ENCODE measurements at places on chromosomes 4 and X. TPM values are rescaled to one million over a fixed set of nuclear protein-coding genes. Genes with fewer than 3 reads are reported as not detected.
A peak's percentile ranks its signal among the peaks of the same experiment; 100 is the strongest.

The ASMT gene
- polyA plus RNA-seq: not detected

The YY2 gene
- 1.2 TPM for polyA plus RNA-seq

GRCh38 chrX:77917294-77917933 is 6.9 kb downstream of the ATP7A start:
- no peaks in the 10 kb centered on the region for H3K36me3 ChIP-seq
- no peaks in the 10 kb centered on the region for H3K4me1 ChIP-seq
- no peaks in the 10 kb centered on the region for H3K27me3 ChIP-seq
- DNase-seq: no peak
- H3K27ac ChIP-seq: peak overlapping the region; percentile 64

The MCF2 gene
- 0.07 TPM for polyA plus RNA-seq

The DNASE1L1 gene
- polyA plus RNA-seq: 9.5 TPM

DNA sequence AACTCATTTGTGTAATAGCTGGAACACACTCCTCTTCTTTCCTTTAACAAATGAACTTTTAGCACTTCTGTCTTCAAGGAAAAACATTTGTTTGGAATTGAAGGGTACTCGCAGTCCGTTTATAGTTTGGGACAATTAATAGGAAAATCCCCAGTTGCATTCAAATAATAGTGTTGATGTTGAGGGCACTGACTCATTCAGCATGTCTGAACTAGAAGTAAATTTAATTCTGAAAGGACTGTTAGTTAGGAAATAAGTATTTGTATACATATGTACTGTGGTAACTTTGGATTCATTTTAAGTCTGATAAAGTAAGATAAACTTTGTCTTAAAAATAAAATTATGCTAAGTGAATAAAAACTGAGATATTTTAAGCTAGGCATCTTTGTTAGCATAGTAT is 27.2 kb downstream of the FAM199X start:
- no peaks in the 10 kb centered on the region for H3K4me1 ChIP-seq
- no peak overlapping the region for H3K27ac ChIP-seq
- H3K4me3 ChIP-seq: no peak overlapping the region
- H3K27me3 ChIP-seq: no peaks in the 10 kb centered on the region
- no peaks in the 10 kb centered on the region for H3K36me3 ChIP-seq

DNA sequence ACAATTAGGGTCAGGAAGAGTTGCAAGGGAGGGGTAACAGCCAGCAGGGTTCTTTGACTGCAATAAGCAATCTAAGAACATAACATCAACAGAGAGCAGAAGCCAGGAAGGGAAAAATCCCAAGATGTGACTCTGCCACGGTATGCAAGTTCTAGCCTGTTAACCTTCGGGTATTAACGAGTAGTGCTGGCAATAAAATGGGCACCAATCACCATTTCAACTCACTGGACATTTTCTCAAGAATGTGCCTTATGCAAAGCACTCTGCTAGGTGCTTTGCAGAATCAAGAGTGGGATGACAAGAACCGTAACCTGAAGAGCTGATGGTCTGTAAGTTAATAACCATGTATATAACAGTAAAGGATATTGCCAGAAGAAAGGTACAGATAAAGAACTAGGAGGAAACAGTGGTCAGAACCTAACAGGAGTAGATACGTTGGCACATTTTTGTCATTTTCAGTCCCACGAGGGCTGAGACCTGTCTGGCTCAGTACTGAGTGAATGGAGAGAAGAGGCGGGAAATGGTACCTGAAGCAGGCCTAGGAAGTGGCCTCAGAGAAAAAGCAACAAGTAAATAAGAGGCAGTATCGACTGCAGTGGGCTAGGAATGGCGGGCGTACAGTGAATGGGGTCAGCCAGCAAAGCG is 2.7 kb downstream of the ELOVL6 start:
- H3K4me1 ChIP-seq: peaks cover 21% of the 10 kb centered on the region
- H3K27ac ChIP-seq: peak overlapping the region; percentile 73
- H3K27me3 ChIP-seq: no peaks in the 10 kb centered on the region
- peak overlapping the region; percentile 81 for H3K4me3 ChIP-seq

The NKAP gene
- 4.3 TPM for polyA plus RNA-seq

GRCh38 chr4:73929278-73929677 is 52.5 kb downstream of the PF4 start:
- no peak overlapping the region for H3K4me3 ChIP-seq
- no peak overlapping the region for H3K27ac ChIP-seq
- H3K27me3 ChIP-seq: no peaks in the 10 kb centered on the region
- DNase-seq: no peak
- H3K4me1 ChIP-seq: no peaks in the 10 kb centered on the region

GRCh38 chrX:30283456-30284200 is 25.6 kb downstream of the NR0B1 start:
- no peaks in the 10 kb centered on the region for H3K36me3 ChIP-seq
- no peaks in the 10 kb centered on the region for H3K27me3 ChIP-seq
- no peak for DNase-seq
- no peaks in the 10 kb centered on the region for H3K4me1 ChIP-seq
- no peak overlapping the region for H3K4me3 ChIP-seq

GRCh38 chr4:113467581-113467980 is 294.0 kb downstream of the CAMK2D start:
- peaks cover 5% of the 10 kb centered on the region for H3K36me3 ChIP-seq
- no peaks in the 10 kb centered on the region for H3K4me1 ChIP-seq
- no peaks in the 10 kb centered on the region for H3K27me3 ChIP-seq

The USP11 gene
- polyA plus RNA-seq: 45.4 TPM

DNA sequence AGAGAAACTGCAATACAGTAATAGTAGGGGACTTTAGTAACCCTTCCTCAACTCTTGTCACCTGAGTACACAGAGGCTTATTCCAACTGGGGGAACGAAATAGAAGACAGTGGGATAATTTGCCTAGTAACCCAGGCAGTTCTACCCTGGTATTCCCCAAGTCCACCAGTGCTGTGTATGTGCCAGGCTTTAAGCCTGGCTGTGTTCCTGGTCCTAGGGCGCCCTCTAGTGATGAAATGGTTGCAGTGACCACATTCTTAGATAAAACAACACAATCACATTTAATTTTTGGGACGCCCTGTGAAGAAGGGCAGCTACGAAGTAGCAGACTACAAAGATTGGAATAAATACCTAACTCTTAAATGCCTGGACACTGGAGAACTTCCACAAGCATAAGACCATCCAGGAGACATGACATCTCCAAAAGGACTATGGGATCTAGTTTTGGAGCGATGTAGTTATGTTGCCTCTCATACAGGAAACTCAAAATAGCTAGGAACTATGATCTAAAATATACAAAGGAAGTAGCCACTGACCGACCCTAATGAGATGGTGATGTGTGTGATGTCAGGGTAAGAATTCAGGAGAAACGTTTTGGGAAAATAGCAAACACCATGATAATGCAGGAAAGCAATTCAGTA is 288.5 kb upstream of the ZCCHC13 start:
- no peaks in the 10 kb centered on the region for H3K27me3 ChIP-seq
- no peak overlapping the region for H3K4me3 ChIP-seq
- H3K36me3 ChIP-seq: no peaks in the 10 kb centered on the region
- H3K4me1 ChIP-seq: no peaks in the 10 kb centered on the region
- no peak overlapping the region for H3K27ac ChIP-seq

DNA sequence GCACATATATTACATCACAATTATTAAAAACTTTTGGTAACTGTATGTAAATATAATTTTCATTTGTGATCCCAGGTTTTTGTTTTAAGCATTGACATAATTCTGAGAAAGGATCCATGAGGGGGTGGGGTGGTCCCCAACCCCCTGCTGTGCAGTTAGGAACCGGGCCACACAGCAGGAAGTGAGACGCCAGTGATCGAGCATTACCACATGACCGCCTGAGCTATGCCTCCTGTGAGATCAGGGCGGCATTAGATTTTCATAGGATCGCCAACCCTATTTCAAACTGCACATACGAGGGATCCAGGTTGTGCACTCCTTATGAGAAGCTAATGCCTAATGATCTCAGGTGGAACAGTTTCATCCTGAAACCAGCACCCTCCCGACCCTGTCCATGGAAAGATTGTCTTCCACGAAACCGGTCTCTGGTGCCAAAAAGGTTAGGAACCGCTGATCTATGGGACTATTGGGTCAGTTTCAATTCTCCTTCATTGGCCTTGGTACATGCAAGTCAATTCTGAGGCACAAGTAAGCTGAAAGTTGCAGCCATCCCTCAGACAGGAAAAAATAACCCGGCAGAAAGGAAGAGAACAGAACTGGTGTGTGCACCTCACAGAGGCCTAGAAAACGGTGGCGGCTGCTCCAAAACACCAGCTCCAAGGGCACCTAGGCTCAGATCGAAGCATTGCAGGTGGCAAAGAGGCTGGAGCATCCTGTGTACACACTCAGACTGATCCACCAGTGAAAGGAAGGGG is 7.0 kb upstream of the TMSB4X start:
- DNase-seq: no peak
- H3K27ac ChIP-seq: peak overlapping the region; percentile 10
- H3K36me3 ChIP-seq: no peaks in the 10 kb centered on the region
- no peaks in the 10 kb centered on the region for H3K27me3 ChIP-seq
- H3K4me1 ChIP-seq: peaks cover 11% of the 10 kb centered on the region

The GAGE1 gene
- not detected for polyA plus RNA-seq

DNA sequence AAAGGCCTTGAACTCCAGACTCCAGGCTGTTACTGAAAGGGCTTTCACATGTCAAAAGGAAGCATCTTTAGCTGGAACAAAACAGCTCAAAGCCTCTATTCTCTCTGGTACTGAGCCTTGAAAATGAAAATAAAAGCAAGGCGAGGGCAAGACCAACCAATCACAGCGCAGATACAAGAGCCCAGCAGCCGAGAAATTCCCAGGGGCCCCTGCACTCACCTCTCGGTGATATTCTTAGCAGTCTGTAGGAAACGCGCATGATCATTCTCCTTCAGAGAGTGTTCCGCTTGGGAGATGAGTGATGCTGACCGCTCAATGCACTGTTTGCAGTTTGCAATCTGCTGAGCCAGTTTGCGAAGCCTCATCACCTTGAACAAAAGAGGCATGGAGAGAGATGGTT is 138.1 kb downstream of the MID1 start:
- no peaks in the 10 kb centered on the region for H3K27me3 ChIP-seq
- no peak overlapping the region for H3K27ac ChIP-seq
- H3K4me3 ChIP-seq: no peak overlapping the region
- DNase-seq: no peak

The TMSB15C gene
- polyA plus RNA-seq: 0.37 TPM

DNA sequence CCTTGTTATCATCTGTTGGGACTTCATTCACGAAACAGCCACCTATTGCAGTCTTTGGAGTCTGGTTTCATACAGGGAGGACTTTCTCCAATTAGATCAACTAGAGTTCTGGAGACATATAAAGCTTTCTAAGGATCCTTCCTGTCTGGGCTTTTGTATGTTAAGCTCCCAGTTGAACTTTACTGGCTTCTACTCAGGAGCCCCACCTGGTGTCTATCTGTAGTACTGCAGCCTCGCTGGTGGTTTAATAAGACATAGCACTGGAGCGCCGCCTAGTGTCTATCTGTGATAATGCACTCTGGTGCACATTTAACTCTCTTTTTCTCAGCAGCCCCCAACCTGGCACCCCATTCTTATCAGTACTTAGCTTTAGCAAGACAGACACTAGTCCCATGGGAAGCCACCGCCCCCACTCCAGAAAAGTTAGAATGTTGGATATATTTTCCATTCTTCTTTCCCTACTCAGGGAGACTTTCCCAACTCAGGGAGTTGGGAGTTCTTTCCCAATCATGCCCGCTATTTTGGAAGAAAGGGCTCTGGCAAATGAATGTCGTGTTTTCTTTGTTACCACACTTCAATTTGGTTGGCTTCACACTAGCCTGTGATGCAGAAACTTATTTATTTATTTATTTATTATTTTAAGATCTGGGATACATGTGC is 36.9 kb upstream of the SYTL4 start:
- no peaks in the 10 kb centered on the region for H3K4me1 ChIP-seq
- no peaks in the 10 kb centered on the region for H3K36me3 ChIP-seq
- H3K27me3 ChIP-seq: no peaks in the 10 kb centered on the region
- H3K27ac ChIP-seq: no peak overlapping the region
- DNase-seq: peak; percentile 34

- DNase-seq: no peak
- no peak overlapping the region for H3K4me3 ChIP-seq
- H3K4me1 ChIP-seq: no peaks in the 10 kb centered on the region
- no peak overlapping the region for H3K27ac ChIP-seq
- H3K36me3 ChIP-seq: no peaks in the 10 kb centered on the region
Measured at GRCh38 chr4:81499840-81500239, 28.1 kb upstream of the RASGEF1B start.

GRCh38 chrX:56788717-56789122 is 59.7 kb downstream of the NBDY start:
- H3K36me3 ChIP-seq: no peaks in the 10 kb centered on the region
- no peak overlapping the region for H3K27ac ChIP-seq
- no peak for DNase-seq
- no peak overlapping the region for H3K4me3 ChIP-seq

DNA sequence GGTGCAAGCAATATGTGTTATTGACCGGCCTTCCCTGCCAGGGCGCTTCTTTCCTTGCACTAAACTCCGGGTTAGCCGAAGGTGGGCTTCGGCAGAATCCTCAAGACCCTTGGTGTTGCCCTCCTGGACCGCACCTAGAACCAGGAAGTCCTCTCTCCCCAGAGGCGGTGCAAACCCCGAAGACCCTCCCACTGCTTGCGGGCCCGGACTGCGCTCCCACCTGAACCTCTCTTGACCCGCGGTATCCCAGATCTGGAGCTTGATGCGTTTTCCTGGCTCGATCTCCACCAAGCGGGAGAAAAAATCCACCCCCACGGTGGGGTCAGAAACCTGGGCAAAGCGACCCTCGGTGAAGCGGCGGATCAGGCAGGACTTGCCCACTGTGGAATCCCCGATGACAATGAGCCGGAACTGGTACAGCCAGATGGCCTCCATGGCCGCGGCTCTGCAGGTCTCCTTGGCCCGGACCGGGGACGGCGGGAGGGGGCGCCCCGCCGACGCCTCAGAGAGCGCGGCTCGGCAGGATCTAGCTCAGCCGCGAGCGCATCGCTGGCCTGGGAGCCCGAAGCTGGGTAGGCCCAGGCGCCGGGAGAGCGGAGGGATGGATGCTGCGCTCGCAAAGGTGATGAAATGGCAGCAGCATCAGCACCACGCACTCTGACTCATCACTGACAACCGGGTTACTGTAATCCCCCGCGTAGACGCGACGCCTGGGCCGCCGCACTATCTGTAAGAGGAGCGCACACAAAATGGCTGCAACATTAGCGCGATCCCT is at the start of gene RAB39B:
RAB39B (minus strand) TSS at position 638 of the 775 bp plus-strand sequence; CDS start at position 435, 203 bp downstream.
- H3K36me3 ChIP-seq: no peaks in the 10 kb centered on the region
- peak; percentile 24 for DNase-seq
- no peaks in the 10 kb centered on the region for H3K27me3 ChIP-seq

DNA sequence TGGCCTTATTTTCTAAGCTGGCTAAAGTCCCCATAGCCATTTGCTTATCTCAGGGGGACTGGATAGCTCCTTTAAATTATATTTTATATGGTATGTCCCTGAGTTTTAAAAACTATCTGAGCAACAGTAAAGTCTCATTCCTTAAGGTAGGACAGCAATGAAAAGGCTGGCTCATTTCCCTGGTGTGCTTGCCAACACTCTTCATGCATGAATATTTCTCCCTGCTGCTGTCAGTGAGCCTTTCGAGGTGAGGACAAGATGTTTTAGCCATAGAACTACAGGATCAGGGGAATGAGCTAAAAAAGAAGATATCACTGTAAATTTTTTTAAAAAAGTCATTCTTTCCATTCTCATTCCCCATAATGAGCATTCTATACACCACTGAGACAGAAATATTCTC is 427.3 kb upstream of the FAM241A start:
- no peaks in the 10 kb centered on the region for H3K4me1 ChIP-seq
- H3K36me3 ChIP-seq: no peaks in the 10 kb centered on the region
- no peak for DNase-seq
- H3K27ac ChIP-seq: no peak overlapping the region

- H3K36me3 ChIP-seq: no peaks in the 10 kb centered on the region
- no peaks in the 10 kb centered on the region for H3K4me1 ChIP-seq
- H3K4me3 ChIP-seq: no peak overlapping the region
- no peak overlapping the region for H3K27ac ChIP-seq
- H3K27me3 ChIP-seq: no peaks in the 10 kb centered on the region
- DNase-seq: no peak
Measured at GRCh38 chr4:151983854-151984253, 223.0 kb upstream of the GATB start.
